GM13977 (cell line): ENCODE measurements at places on chromosomes 7 and 10.

GRCh38 chr7:80591654-80592053, 46.8 kb upstream of the CD36 start:
- DNase-seq, result peak; percentile 16

DNA sequence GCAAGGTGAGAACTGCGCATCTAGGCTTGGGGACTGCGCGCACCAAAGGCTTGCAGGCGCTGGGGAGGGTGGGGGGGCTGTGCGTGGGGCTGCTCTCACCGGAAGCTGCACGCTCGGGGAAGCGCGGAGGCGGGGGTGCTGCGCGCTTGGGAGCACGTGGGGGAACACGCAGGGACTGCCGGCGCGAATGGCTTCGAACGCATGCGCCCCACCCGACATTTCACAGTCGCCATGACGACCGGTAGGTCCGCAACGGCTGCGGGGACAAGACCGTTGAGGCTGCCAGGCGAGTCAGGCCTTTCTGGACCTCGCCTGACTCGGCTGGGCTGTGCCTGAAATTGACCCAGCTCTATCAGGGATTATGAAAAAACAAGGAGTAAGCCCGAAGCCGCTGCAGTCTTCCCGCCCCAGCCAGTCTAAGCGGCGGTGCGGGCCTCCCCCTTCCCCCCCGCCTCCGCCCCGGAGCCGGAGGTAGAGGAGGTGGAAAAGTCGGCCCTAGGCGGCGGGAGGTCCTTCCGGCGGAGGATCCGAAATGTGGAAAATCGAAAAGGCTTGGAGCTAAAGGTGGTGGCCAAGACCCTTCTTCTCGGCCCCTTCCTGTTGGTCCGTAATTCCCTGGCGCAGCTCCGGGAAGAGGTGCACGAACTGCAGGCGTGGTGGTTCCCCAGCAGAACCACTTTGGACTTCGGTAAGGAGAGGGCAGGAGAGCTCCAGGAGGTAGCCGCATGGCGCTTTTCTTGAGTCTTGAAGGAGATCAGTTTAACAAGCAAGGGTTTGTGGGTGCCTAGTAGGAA, 34.9 kb upstream of the STEAP1 start:
- no peak for DNase-seq

GRCh38 chr10:43076876-43077420, at the start of gene RET:
Gene RET (plus strand): TSS chr10:43077069. CDS start chr10:43077259, 190 bp downstream.
- peak; percentile 76 for DNase-seq

DNA sequence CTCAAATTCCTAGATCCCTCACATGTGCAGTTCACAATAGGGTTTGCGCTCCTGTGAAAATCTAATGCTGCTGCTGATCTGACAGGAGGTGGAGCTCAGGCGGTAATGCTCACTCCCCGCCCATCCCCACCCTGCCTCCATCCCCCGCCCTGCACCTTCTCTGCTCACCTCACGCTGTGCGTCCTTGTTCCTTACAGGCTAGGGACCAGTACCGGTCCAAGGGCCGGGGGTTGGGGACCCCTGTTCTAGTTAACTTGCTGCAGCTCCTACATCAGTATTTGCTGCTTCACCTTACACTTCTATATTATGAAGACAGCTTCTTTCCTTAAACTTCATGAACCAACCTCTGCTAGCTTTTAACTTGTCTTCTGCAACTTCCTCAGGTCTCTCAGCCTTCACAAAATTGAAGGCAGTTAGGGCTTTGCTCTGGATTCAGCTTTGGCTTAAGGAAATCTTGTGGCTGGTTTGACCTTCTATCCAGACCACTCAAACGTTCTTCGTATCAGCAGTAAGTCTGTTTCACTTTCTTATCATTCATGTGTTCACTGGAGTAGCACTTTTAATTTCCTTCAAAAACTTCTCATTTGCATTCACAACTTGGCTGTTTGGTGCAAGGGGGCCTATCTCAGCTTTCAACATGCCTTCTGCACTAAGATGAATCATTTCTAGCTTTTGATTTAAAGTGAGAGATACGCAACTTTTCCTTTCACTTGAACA, 1.7 kb upstream of the TNKS2 start:
- DNase-seq, result peak; percentile 43

GRCh38 chr10:30182191-30183054, 123.0 kb upstream of the JCAD start:
- no peak for DNase-seq

GRCh38 chr7:30717181-30717580, 34.8 kb upstream of the INMT start:
- DNase-seq, result no peak

DNA sequence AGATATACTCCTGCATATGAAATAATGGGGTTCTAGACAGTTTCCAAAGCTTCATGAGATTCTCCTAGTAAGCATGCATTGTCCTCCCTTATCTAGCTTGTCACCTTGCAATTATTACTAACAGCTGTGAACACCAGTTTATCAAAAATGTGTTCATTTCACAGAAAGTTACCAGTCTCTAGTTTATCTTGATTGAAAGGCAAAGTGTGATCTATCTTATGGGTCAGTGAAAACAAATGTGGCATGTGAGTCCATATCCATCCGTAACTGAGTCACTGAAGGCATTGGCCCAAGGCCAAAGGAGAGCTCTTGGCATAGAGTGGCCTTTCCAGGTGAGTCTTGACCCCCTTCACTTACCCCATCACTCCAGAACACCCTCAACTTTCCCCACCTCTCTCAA, 53.2 kb downstream of the GSAP start:
- DNase-seq, result no peak

- DNase-seq, result no peak
These were observed 364.3 kb downstream of the PLXNA4 start for GRCh38 chr7:132211971-132212370.

- no peak for DNase-seq
These were observed 12.6 kb upstream of the FHIP2A start for GRCh38 chr10:114808982-114809381.

DNA sequence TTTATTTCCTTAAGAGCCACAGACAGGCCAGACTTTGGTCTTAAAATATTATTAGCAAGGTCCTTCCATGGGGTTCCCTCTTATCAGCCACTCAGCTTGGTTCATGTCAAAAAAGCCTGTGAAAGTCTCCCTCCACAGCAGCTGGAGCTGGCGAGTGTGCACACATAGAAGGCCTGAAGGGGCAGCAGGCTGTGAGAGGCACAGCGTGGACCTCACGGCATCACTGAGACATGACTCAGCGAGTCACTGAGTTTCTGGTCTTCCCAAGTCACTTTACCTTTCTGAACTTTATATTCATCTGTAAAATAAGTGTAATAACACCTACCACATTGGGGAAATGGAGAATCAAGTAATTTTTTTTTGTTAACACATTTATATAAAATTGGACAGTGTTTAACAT, 8.7 kb downstream of the TAF3 start:
- no peak for DNase-seq

DNA sequence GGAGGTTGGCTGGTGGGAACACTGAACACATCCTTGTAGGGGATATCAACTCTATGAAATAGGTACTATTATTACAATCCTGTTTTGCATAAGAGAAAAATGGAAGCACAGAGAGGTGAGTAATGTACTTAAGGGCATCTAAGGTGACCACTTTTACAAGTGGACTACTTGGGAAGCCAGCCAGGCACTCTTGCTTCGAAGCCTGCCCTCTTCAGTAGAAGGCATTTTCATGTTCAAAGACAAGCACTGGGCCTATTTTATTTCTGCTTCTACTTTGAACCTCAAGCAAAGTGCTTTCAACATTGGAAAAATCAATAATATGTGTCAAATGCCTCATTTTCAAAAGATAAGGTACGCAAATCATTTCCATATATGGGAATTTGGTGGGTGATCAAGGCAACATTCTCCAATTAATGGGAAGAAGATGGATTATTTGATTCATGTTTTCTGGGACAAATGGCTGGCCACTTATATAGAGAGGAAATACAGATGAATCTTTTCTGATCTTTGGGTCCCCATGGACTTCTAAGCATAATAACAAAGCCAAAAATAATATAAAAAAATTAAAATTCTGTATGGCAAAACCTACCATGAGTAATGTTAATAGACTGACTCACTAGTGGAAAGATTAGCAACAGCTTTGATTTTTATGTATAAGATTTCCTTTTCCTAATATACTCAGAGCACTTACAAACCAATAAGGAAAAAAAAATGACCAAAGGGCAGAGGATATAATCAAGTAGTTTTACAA, 270.2 kb downstream of the FRMD4A start:
- no peak for DNase-seq

DNA sequence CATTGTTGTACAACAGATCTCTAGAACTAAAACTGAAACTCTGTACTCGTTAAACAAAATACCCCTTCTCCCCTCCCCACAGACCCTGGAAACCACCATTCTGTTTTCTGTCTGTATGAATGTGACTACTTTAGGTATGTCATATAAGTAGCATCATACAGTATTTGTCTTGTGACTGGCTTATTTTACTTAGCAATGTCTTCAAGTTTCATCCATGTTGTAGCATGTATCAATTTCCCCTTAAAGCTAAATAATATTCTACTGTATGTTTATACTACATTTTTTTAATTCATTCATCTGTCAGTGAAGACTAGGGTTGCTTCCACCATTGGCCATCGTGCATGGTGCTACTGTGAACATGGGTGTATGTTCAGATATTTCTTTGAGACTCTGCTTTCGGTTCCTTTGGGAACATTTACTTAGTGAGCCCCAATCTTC, 71.2 kb upstream of the RPA3 start:
- peak; percentile 31 for DNase-seq

- DNase-seq, result no peak
These were observed 172.4 kb downstream of the CDCA7L start for GRCh38 chr7:21773326-21773725.

- DNase-seq, result no peak
These were observed 16.6 kb upstream of the RET start for GRCh38 chr10:43060291-43060690.

DNA sequence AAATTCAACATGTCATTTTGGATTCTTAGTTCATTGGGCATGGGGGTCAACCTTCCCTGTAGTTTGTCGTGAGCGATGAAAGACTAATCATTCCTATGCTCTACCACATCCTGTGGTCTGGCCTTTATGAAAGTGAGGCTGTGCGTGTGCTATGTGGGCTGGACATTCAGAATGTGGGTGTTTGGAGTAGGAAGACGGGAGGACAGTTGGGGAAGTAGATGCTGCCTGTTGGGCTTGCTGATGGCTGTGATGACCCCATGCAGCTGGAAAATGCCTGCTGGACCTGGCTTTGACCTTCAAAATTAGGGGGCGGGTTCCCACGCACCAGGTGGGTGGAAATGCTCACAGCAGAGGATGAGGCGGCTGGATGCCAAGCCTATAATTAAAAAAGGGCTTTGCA, 90.9 kb upstream of the MKI67 start:
- no peak for DNase-seq

- no peak for DNase-seq
These were observed 86.9 kb downstream of the EXOC4 start for GRCh38 chr7:133339772-133340171.

DNA sequence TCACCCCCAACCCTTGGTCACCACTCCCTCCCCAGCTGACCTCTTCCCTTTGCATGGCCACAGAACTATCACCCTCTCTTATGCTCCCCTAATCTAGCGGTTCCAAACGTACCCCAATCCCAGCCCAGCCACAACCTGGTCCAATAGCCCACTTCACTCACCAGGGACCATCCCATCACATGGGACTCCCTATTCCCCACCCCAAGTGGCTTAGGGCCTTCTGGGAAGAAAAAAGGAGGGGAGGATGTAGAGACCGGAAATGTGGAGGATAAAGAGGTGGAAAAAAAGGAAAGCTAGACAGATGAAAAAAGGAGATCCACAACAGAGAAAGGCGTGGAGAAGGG, 30.3 kb upstream of the PAX2 start:
- DNase-seq, result no peak

DNA sequence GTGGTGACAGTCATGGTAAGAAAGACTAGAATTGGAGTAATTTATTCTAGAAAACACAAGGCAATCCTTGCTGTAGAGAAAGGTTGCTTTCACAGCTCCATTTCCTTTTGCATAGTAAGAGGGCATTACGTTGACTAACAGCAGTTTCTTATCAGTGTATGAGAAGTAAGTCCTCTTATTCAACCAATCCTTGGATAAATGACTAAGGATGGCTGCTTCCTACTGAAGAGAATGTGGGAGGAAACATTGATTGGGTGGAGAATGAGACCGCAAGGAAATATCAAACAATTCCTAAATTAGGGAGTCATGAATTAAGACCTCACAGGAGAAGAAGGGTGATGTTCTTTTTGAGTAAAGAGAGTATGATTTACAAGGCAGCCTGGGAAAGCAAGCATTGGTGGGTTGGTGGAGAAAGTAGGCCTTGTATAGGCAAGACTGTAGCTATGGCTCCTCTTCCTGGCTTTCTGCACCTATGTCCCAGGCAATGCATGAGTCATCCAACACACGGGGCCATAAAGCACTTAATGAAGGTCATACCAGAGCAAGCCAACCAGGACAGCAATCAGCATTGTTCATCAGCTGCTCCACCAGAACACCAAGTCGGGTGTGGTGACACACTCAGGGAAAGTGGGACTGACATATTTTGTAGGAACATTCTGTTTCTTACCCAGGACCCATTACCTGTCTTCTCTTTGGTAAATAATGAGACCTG, 5.6 kb downstream of the MGAM start:
- no peak for DNase-seq

- DNase-seq, result no peak
These were observed 628 bp downstream of the HPSE2 start for GRCh38 chr10:99234791-99235657.

DNA sequence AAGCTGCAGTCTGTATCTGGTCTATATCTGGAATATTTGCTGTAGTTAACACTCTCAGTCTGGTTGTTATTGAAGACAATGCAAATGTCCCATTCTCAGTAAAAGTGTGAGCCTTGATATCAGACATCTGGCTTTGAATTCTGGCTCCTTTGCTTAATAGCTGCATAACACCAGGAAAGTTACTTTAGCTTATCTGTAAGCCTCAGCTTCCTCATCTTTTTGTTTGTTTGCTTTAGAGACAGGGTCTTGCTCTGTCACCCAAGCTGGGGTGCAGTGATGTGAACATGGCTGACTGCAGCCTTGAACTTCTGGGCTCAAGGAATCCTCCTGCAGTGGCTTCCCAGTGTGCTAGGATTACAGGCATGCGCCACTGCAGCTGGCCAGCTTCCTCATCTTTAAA, 41.3 kb downstream of the CNNM2 start:
- DNase-seq, result no peak

DNA sequence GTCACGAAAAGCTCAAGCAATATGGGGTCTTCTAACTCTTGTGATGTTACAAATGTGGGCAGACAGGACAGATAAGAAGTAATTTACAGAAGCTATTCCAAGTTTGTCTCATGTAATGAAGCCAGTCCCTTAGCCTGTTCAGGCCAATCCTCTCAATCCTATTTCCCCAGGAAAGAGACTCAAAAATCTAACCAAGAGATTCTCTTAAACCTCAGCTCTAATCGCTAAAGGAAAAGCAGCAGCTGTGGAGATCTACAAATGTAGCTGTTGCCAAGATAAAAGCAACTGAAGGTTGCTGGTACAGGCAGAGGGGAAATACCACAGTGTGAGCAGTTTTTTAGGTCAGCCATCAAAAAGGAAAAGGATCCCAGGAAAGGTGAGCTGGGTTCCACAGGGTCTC, 39.3 kb downstream of the ANK3 start:
- DNase-seq, result no peak

DNA sequence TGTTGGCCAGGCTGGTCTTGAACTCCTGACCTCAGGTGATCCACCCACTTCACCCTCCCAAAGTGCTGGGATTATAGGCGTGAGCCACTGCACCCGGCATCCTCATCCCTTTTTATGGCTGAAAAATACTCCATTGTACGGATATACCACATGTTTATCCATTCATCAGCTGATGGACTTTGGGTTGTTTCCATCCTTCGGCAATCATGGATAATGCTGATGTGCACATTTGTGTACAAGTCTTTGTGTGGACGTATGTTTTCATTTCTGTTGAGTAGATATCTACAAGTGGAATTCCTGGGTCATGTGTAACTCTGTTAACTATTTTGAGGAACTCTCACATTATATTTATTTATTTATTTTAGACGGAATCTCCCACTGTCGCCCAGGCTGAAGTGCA, 5.7 kb upstream of the UCMA start:
- no peak for DNase-seq
